Stimulated activated effector memory CD8-positive, alpha-beta T cell treated with anti-CD3 and anti-CD28 coated beads, Interleukin-12 subunit alpha, Interleukin-12 subunit beta, amount 100 ng/mL, for 72 hours (primary cell): ENCODE measurements at places on chromosomes 7 and 10.

DNA sequence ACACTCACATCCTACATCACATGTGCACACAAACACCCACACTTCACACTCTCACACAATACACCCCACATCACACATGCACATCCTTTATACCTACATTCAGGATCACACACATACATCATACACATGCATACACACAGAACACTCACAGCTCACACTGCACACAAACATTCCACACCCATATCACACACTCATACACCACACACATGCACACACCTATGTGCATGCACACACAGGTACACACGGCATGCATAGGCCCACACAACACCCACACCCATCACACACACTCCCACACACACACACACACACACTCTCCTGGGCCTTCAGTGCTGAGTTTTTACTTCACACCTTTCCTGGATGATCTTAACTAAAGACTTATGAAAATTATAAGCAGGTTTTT is 220.5 kb downstream of the DNAJB6 start:
- no peak for DNase-seq

- no peak for DNase-seq
Observed at GRCh38 chr7:54349229-54349628, 192.9 kb upstream of the VSTM2A start.

DNA sequence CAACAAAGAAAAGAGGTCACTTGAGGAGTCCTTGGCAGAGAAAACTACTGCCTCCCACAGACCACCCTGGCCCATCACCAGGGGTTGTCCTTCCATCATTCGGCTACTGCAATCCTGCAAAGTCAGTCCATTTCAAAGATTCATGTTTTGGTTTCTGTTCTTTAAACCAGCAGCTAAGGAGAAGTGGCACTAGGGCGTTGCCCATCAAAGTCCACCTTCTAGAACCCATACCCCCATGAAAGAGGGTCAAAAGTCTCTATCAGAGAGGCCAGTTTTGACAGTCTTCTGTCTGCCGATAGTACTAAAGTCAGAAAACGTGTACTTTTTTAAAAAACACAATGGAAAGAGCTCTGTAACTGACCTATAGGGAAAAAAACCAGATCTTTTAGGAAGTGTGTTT is 14.4 kb downstream of the CCDC6 start:
- DNase-seq: no peak

DNA sequence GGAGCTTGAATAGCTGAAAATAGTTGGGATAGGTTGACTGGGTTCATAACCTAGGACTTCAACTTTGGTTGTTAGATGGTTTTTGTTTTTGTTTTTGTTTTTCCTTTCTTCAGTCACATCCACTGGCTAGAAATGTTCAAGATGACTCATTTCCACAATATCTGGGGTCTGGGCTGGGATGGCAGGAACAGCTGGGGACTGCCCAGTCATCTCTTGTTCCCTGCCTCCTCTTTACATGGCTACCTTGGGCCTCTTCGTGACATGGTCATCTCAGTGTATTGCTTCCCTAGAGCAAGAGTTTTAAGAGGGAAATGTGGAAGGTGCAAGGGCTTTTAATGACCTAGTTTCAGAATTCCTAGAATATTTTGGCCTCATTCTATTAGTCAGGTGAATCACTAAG is 915.8 kb downstream of the XPNPEP1 start:
- no peak for DNase-seq

DNA sequence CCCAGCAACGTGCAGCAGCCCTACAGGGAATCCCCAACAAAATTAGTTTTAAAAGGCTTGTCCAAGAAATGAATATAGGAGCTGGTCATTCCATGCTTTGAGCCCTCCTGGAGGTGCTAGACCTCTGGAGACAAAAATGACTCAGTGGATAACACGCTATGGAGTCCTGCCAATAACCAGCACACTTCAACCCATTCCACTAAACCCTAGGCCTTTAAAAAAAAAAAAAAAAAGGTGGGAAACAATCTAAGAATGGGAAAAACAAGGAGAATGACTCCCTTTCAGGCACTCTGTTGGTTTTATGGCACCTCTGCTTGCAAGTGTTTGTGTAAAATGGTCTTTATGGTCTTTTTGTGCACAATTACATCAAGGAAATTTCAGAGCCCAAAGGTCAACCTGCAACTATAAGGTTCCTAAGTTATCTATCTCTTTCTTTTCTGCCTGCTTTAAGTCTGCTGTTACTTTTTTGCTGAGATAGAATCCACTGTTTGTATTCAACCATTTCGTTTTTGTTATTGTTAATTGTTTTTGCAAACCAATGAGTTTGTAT is 21.3 kb downstream of the AVL9 start:
- no peak for DNase-seq

DNA sequence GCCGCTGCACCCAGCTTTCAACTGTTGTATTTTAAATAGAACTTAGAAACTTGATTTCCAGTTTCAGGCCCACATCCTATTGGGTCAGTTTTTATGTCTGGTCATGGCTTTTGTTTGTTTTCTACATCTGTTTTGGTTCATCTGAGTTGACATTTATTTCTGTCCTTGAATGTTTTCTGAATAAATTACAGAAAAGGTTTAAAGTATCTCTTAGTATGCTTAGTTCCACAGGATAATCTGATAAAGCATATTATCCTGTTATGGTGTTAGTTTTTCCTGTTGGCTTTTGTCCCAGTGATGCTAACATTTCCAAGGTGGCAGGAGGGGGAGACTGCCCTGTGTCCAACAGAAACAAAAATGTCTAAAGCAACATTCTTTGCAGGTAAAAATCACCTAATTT is 733.2 kb downstream of the INHBA start:
- no peak for DNase-seq

DNA sequence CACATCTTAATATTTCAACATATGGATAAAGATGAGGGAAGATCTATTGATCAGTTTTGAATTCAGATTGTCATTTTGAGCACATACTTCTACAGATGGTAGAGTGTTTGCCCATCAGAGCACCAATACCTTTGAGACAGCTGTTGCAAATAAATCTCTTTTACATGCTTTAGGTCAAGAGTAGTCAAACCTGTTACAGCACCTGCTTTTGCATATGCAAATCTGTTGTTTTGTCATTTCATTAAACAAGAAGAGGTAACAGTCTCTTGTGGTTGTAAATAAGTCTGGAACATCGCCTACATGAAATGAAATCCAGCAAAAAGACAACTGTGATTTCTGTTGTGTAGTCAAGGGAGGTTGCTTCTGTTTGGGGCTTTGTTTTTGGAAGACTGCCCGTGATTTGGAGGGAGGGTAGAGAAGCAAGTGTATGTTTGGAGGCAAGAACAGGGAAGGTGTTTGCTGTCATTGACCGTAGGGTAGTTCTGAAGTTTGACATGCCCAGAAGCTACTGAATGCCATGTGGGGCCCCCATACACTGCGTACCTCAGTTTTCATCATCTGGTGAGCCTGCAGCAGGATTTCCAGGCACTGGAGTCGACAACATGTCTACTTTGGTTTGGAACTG is 233.6 kb upstream of the PPP1R3A start:
- no peak for DNase-seq

DNA sequence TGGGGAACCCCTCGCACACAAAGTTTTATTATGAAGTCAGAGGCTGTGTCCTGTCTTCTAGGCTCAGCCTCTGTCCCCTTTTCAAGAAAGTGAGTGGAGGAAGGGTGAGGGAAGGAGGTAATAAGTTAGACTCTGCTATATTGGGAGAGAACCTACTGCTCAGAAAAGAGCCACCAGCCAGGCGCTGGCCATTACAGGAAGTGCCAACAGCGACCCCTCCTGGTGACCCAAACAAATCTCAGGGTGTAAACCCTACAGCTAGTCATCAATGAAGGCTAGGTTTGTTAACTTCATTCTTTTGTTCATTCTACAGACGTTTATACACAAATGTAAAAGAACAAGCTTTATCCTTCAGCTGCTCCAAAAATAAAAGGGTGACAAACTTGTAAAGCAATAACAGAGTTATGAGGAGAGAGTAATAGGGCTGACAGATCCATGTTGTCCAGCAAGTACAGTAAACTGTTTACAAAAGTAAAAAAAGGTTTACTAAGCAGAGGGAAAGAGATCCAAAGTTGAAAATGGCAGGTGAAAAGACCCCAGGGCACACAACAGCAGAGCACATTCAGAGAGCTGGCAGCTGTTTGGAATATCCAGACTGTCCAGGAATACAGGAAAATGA is 82.7 kb downstream of the FAM204A start:
- DNase-seq: no peak

DNA sequence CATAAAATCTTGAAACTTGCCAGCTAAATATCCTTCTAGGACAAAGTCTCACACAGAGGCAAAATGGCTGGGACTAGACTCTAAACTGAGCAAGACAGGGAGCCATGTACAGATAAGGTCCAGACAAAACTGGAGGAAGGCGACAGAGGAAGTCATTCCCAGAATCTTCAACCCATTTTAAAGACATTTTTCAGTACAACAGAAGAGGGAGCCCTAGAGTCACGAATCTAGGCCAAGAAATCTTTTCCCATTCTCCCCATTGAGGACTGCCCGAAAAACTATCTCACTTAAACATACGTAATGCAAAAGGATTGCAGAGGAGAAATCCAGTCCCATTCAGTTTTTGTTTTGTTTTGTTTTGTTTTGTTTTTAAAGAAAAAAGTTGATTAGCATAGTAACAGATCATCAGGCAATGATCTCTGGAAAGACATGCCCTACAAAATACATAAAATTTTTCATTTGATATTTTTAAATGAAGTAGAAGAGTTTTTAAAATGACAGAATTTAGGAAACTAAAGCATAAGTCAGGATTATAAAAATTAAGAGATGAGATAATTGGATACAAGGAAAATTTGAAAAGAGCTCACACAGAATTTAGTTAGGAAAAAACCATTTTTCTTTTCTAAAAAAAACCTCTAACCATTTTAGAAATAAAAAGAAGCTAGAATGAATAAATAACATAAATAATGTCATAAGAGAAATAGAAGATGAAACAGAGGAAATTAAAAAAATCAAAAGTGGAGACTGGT is 16.9 kb upstream of the PRF1 start:
- DNase-seq: no peak

DNA sequence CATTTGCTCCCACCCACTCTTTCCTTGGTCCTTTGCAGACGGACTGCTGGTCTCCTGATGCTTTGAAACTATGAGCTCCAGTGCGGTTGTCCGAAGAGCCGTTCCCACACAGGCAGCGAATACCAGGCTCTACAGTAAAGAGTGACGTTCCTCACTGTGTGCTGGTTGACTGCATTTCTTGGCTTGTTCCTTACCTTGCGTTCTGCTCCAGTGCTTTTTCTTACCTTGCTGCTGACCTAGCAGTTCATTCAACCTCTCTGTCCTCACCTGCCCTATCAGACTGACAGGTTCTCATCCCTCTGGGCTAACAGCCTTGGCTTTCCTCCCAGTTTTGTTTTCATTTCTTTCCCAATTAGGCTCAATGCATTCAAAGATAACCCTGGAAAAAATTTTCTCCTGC is 214.8 kb downstream of the TMEM178B start:
- DNase-seq: no peak

- DNase-seq: no peak
Observed at GRCh38 chr7:139993169-139993568, 69.6 kb downstream of the PARP12 start.

DNA sequence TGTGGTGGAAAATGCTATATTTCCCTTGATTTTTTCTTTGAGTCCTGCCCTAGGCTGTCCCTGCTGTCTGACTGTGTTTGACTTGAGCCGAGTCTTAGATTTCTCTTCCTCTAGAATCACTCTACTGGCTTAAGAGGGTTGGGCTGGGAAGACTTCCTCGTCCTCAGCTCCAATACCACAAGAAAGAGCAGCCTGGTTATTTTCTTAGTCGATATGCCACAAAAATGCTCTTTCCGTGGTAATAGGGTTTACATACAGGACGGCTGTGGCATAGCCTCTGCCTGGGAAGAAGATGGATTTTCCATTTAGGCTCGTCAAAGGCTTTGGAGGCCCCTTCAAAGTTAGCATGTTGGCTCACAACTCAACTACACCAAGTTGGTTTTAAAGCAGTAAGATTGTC is 212.0 kb upstream of the IGFBP3 start:
- no peak for DNase-seq

DNA sequence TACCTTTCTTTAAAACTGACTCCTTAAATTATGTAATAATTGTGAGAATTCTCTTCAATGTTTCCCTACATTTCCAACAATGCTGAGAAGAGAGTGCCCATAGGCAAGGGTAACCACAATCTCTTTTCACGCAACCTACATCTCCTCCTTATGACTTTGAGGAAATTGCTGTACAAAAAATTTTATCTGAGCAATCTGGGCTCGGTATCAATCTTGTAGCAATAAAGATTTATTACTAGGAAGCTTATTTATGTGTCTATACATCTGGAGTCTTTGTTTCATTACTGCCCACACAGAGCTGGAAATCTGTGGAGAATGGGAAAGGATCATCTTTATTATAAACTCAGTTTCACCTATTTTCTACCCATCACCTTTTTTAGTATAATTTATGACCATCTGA is 913.8 kb upstream of the SORCS1 start:
- no peak for DNase-seq

- no peak for DNase-seq
Observed at GRCh38 chr10:92778091-92778490, 70.2 kb upstream of the EXOC6 start.

GRCh38 chr10:69641261-69641980 is 11.4 kb downstream of the FAM241B start:
- no peak for DNase-seq

- no peak for DNase-seq
Observed at GRCh38 chr7:125592331-125592730, 662.7 kb upstream of the POT1 start.

- DNase-seq: no peak
Observed at GRCh38 chr7:138889582-138890498, 91.3 kb downstream of the KIAA1549 start.

- DNase-seq: no peak
Observed at GRCh38 chr10:58179238-58179637, 88.5 kb downstream of the IPMK start.

GRCh38 chr10:72310241-72310633 is 36.5 kb downstream of the DDIT4 start:
- no peak for DNase-seq

DNA sequence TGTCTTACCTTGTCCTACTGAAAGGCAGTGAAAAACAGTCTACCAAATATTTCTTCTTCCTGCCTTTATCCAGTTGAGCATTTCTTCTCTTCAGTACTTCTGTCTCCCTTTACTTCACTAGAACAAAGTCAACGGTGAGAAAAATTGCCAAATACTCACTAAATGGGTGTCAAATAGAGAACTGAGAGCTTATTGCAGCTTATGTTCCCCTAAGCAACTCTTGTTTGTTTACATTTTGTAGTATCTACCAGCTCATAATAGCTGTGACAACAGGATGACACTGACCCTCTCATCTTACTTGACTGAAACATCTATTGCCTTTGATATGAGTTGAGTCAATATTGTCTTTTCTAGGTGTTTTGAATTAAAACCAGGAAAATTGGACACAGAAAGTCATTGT is 327.9 kb upstream of the SORCS1 start:
- DNase-seq: no peak

DNA sequence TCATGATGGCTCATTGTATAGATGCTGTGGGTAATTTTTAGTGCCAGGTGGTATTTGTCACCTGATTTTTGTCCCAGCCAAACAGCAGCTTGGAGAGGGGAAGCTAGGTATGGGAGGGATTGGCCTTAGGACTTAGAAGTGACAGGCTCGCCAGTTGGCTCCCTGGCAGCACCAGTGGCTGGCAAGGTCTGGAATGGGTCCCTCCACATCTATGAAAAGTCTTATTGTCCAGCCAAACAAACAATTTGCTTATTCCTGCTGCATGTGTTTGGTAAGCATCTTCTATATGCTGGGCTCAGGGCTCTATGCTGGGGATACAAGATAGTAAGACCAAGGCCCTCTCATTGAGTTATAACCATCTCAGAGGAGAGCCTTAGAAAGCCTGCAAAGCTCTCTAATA is 42.5 kb downstream of the SORCS3 start:
- DNase-seq: no peak
